Mesenteric fat pad (tissue), 1 donor: ENCODE measurements at places on chromosomes 16 and 17. TPM values are rescaled to one million over a fixed set of nuclear protein-coding genes. Genes with fewer than 3 reads are reported as not detected.

- no peak for DNase-seq
These were observed 20.1 kb downstream of the WSCD1 start for GRCh38 chr17:6090253-6090652.

GRCh38 chr17:78289802-78290363 is 58.5 kb downstream of the TMEM235 start:
- no peak for DNase-seq

DNA sequence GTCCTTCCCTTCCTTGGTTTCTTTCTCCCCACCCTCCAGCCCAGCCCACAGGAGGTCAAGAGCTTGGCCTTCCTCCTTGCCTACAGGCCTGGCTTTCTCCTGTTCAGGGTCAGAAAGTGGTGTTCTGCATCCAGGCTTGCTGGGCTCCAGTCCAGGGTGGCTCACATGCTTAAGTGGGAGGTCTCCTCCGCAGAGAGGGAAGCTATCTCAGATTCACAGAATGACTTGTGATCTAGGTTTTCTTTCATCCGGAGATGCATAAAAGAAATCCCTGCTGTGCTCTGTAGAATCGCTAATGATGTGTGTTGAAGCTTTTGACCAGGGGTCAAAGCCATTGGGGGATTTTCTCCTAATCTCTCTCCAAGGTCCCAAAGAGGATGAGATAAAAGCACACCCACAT is 382.3 kb upstream of the EEF2KMT start:
- DNase-seq, result no peak

DNA sequence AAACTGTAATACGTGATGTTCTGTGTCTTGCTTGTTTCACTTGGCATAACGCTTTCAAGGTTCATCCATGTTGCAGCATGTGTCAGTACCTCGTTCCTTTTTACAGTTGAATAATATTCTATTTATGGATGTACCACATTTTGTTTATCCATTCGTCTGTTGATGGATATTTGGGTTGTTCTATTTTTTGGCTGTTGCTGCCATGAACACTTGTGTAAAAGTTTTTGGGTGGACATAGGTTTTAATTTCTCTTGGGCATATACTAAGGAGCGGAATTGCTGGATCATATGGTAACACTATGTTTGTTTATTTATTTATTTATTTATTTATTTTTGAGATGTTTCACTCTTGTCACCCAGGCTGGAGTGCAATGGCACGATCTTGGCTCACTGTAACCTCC is 137.0 kb downstream of the MSI2 start:
- no peak for DNase-seq

Gene EMC8
- 31.5 TPM for total RNA-seq

Gene KRT27
- not detected for total RNA-seq

Gene PRCD
- 5.4 TPM for total RNA-seq
